ENCODE measurements at places on chromosomes 5 and 9.

GRCh38 chr5:135011355-135012032 is 22.5 kb downstream of the PITX1 start:
- DNase-seq = no peak

- no peak for DNase-seq
Observed at GRCh38 chr9:22463205-22463604, 16.6 kb downstream of the DMRTA1 start.

DNA sequence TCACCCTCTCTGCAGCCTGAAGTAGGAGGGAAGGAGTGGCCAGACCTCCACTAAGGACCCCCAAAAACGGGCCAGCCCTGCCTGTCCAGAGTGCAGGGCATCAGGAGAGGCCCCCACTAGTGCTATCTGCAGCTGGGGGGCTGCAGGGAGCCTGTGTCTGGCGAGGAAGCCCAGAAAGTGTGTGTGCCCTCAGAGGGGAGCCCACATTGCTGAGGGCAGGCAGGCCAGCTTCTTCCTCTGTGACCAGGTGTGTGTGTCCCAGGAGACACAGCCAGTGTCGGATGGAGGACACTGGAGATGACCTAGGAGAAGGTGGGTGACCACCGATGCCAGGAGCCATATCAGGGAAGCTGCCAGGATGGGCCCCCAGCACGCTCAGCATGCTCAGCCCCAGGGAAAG is 218.7 kb downstream of the IRX2 start:
- no peak for DNase-seq

DNA sequence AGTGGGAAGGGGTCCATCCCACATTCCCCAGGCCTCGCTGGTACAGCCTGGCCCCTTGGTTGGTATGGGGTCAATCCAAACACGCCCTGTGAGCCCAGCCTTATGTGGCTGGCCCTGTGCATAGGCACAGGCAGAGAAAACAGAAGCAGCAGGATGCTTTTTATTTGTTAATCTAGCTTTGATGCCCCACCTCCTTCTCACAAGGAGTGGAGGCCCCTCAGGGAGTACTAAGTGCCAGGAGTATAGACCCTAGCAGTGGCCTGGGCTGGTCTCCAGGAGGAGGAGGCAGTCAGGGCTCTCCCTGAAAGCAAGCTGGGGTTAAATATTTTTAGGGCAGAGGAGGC is 14.6 kb upstream of the TCF7 start:
- no peak for DNase-seq

GRCh38 chr9:117355542-117355941 is 59.3 kb downstream of the ASTN2 start:
- peak; percentile 91 for DNase-seq

GRCh38 chr5:62330302-62330701 is 24.3 kb downstream of the KIF2A start:
- no peak for DNase-seq

DNA sequence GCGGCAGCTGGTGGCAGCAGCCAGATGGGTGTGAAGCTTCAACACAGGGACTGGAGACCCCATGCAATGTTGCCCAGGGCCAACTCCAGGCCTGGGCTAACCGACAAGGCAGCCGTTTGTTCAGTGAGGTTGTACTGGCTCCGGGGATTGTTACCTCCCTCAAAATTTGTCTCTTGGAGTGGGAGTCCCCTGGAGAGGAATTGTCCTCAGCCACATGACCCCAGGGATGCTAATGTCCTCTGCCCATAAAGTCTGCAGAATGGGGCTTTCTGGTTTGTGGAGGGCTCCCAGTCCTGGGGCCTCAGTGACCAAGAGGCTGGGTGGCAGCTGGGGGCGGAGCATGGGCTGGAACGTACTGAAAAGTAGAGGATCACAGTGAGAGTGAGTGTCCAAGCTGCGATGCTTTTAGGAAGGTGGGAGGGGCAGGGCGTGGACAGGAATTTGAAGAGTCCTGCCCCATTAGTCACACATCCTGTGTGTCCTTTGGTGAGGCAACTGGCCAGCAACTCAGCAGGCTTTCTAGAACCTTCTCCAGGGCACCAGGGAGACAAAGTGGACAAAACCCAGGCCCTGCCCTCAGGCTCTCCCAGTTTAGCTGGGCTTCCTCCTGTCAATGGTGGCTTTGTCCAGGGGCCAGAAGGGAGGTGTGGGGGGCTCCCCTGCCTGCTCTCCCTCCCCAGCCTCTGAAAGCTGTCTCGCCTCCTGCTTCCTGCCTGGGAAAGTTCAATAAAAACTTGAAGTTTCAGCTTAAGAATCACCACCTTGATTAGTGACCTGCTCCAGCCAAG is 114.0 kb downstream of the NSG2 start:
- DNase-seq = no peak

GRCh38 chr5:6838736-6839135 is 125.5 kb downstream of the TENT4A start:
- no peak for DNase-seq

DNA sequence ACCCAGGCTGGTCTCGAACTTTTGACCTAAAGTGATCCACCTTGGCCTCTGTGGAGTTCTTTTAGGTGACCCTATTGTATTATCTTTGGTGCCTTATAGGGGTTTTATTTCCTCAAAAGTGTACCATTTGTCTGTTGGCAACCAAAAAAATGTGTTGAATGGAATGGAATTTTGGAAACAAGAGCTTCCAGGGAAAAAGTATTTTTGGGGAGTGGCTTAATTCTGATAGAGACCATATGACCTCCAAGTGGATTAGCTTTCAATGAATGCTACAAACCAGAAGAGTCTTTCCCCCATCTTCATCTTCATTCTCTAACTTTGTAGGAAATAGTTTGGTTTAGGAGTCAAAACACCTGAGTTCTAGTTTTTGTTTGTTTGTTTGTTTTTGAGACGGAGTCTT is 3.4 kb upstream of the OGN start:
- DNase-seq = no peak

DNA sequence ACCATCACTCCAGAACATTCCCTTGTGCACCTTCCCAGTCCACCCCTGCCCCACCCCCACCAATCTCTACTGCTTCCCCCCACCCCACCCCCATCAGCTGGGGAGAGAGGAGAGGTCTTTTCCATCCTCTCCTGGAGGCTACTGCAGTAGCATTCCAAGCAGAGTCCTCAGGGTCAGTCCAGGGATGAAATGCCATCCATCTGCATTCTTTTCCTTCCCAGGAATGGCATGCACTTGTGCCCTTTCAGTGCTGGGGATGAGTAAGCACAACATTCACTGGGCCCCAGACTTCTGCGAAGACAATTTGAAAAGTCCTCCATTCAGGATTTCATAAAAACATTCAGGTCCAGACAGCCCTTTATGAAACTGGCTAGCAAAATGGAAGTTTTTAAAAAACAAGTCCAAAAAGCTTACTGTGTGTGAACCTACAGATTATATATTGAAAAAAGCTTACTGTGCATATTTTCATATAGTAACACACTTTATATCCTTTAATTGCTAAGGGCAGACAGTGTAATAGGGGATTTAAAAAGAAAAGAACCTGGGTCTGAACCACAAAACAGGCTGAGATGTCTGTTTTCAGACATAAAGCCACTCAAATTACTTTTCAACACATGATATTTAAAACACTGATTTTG is 50.0 kb upstream of the GOLPH3 start:
- DNase-seq = no peak

DNA sequence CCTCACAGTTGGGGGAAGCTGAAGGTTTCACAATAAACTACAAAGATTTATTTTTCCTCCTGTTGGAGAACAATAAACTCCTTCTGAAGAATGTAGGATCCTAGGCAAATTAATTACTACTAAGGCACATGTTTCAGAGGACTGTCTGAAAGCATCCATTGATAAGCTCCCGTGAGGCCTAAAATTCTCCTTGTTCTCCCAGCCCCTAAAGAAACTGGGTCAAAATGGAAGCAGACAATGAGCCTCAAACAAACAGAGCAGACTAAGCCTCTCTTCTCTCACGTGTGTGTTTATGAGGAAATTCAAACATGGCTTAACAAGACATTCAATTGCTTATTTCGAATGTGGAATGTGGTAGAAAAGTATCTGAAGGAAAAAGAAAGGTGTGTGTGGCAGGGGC is 249.0 kb downstream of the GLIS3 start:
- no peak for DNase-seq

DNA sequence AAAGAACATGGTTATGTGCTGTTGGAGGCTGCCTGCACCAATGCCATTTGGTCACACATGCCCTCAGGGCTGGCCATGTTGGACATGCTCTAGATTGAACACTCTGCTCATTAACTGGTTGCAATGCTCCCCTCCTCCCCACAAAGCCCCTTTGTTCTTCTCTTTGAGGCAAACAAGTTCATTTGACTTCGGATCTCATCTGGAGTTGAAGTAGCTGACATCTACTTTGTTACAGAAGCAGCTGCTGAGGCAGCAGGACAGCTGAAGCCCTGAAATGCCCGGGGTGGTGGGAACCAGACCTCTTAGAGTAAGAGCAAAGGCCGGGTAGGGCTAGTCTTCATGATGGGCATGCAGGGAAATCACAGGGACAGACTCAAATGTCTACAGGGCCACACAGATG is 123.5 kb downstream of the APBA1 start:
- no peak for DNase-seq

Measured in SK-N-DZ (cell line).